ENCODE measurements at places on chromosomes 2 and 18. TPM values are rescaled to one million over a fixed set of nuclear protein-coding genes. Genes with fewer than 3 reads are reported as not detected.
A peak's percentile ranks its signal among the peaks of the same experiment; 100 is the strongest.

DNA sequence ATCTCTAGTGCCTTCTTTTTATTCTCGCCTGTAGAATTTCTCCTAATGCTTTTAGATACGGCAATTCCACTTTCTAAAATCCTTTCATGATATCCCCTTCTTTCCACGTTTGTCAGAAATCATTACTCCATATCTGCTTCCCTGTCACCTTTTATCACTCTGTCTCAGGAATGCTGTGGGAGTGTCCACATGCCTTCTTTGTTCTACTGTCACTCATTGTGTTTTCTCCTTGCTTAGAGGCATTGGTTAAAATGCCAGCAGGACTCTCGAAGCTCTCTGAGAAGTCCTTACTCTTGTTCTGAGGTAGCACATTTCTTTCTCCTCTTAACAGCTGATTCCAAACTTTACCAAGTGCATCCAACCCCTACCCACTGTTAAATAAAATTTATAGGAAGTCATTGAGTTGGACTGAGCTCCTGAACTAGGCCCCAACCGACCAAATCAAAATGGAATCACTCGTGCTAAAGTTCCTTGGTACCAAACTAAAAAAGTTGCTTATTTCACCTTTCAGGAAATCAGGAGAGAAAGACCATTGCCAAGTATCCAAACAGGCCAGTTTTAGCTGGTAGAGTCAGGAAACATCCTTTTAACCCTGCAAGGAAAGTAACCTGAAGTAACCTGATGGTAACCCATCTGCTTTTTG lies 10.6 kb upstream of the GALNT5 start:
- DNase-seq, result peak; percentile 63

- DNase-seq, result no peak
Observed at GRCh38 chr2:188291142-188291616, 495 bp upstream of the GULP1 start.

- no peak for DNase-seq
Observed at GRCh38 chr2:174781298-174781697, 17.0 kb upstream of the CHRNA1 start.

DNA sequence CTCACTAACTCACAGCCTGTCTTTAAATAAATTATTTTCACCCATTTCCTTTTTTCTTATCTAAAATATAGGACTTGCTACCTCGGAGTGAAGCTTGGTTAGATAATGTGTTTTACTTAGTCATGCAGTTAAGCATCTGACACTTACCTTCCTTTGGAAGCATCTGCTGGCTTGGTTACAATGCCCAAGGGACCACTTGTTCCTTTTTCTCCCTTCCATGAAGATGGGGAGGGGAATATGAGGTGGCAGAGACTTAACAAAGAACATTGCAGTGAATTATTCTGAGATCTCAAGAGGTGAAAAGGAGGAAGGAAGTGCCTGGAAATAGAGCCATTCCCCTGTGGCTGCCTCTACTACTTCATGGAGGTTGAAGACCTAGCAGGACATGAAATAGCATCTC lies 145.4 kb upstream of the FOSL2 start:
- DNase-seq, result peak; percentile 23

GRCh38 chr2:182910965-182911364 lies 44.5 kb upstream of the FRZB start:
- DNase-seq, result no peak

- no peak for DNase-seq
Observed at GRCh38 chr18:47909484-47909883, 21.0 kb downstream of the SMAD2 start.

DNA sequence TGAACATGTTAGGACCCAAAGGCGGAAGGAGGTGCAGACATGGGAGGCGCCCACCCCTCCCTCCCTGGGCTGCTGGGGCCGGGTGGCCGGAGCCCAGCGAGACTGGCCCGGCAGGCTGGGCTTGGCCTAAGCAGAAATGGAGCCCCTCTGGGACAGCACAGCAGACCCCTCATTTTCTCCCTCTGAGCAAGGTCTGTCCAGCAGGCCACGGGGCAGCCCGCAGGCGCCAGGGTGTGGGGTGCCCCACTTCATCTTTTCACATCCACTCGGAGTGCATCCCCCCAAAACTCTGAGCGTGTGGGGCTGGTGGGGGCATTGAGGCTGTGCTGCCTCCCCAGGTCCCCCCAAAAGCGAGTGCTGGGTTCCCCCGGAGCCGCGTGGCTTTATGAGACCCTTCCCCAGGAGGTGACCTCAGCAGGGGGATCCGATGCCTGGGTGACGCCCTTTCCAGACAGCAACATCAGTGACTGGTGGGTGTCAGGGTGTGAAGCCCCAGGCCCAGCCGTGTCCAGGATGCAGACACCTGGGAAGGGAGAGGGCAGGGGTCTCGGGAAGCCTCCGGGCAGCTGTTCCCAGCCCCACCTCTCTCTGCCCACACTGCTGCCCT lies 36.7 kb upstream of the GPC1 start:
- DNase-seq, result no peak

- DNase-seq, result no peak
Observed at GRCh38 chr2:130302164-130302886, 40.4 kb upstream of the IMP4 start.

- DNase-seq, result no peak
Observed at GRCh38 chr2:134679745-134680144, 39.1 kb downstream of the TMEM163 start.

GRCh38 chr2:218260166-218260565 lies 649 bp upstream of the GPBAR1 start:
- DNase-seq, result no peak

- peak; percentile 40 for DNase-seq
Observed at GRCh38 chr2:177772529-177772928, 300.0 kb downstream of the PDE11A start.

DNA sequence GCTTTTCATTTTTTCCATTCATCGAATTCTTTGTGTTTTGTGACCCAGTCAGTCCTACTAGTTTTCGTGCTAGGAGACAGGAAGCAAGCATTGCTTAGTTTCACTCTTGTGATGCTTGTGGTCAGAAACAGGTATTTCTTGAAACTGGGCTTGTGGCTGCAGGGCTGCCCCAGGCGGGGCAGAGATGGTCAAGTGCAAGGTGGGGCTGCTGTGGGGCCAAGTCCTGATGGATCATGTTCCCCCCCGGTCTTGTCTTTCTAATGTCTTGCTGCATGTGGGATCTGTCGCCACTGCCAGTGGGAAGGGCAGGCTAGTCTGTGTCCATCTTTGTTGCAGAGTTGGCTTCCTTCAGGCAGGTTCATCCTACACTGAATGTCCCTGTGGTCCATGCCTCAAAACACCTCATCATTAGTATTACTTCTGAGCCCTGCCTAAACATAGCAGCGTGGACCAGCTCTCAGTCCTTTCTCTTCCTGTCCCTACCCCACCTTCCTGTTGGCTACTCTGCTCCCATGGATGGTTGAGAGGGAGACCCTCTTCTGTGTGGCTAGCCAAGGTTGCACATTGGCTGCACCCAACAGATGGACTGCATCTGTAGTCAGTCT lies 38.7 kb downstream of the INPP4A start:
- DNase-seq, result no peak

DNA sequence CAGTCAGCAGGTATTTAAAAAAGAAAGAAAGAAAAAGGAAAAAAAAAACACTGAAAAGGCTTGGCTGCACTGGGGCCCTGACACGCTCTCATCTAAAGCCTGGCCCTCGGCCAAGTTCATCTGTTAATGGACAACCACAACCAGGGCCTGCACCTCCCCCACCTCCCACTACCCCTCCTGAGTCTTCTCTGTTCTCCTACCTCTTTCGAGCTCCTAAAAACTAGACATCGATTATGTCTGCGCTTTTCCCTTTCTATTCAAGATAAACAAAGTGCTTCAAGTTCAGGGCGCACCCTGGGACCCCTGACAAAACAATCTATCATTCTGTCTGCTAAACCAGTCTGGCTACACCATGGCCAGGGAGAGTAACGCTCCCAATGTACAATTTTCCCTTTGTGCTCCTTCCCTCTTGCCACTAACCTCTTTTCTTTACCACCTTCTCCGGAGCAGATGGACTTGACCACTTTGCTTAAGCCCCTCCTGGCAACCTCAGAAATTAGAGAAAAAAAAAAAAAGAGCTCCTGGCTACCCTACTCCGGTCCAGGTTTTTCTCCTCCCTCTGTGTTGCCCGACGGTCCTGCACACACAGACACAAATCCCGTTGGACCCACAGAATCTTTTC lies 22.7 kb downstream of the BCL11A start:
- DNase-seq, result no peak

DNA sequence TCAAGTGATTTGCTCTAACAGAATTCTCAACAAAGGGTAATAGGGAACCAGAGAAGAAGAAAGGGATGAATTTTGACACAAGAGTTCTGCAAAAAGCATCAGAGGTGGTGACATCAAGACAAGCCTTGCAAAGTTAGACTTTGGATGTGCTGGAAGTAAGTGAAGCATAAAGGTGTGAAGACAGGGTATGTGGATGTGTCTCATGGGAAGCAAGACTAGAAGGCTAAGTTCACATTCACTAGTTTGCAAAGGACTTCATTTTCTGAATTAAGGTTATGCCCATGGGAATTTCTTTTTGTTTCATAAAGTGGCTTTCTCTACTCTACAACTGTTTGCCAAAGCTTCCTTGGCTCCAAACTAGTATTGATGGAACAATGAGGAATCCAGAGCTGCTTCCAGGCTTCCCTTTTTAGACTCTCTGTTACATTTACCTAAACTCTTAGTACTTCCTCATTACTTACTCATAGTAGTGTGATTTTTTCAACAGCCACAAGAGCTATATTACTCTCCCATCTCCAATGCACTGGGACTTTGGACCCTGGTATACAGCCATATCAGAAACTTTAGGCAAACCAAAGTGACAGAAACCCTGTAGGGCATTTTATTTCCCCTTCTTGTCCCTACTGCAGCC lies 21.1 kb upstream of the IHH start:
- no peak for DNase-seq

Gene TLX2
- 1.7 TPM for total RNA-seq

Gene LYPD1
- 28.6 TPM for total RNA-seq

Gene CAB39
- total RNA-seq, result 51.9 TPM

Gene CYTIP
- not detected for total RNA-seq

Gene ZNF516
- 4.8 TPM for total RNA-seq

Gene ZNF513
- 1.4 TPM for total RNA-seq

Gene CKAP2L
- 18.0 TPM for total RNA-seq

Gene NT5DC4
- total RNA-seq, result not detected

Gene IL1R2
- not detected for total RNA-seq

Gene TMEM247
- total RNA-seq, result not detected

Gene ANKRD53
- not detected for total RNA-seq

Gene BMP10
- 0.46 TPM for total RNA-seq

Measured in A172 (cell line).